ENCODE measurements at places on chromosomes 4 and X.

GRCh38 chr4:75371915-75372314 lies 142.3 kb downstream of the RCHY1 start:
- no peak for DNase-seq

DNA sequence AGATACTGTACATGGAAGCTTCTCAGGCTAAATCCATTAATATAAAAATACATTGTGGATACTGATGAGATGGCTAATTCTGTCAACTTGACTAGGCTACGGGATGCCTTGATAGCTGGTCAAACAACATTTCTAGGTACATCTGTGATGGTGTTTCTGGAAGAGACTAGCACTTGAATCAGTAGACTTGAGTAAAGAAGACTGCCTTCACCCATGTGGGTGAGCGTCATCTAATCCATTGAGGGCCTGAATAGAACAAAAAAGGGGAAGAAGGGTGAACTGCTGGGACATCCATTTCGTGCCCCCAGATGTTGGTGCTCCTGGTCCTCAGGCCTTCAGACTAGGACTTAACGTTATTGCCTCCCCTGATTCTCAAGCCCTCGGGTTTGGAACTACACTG lies 3.7 kb upstream of the SRP72 start:
- DNase-seq: no peak

DNA sequence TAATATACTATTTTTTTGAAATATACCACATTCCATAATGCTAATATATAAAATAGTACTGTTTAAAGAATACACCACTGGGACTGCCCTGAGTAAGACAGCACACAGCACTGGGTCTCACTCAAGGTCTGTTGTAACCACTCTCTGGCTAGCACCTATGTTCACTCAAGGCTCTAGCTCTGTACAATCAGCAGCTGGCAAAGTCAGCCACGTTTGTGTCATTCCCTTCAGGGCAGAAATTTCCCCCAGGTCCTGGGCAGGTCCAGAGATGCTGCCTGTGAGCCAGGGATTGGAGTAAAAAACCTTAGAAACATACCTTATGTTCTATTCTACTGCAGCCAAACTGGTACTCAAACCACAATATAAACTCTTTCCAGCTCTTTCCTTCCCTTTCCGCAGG lies 1160.2 kb upstream of the ADGRL3 start:
- DNase-seq: no peak

DNA sequence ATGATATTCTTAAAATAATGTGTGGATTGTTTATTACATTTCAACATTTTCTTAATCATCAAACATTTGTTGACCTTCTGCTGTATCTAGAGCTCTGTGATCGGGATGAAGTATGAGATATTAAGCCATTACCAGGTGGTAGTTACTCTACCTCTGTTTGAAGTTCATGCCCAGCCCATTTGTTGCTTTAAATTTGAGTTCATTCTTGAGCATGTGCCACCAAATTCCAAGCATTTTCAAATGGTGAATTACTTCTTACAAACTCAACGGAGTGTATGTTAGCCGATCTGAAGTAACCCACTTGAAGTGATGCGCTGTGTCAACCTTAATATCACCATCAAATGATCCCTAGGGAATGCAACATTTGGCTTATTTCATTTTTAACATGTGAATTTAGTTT lies 7.3 kb upstream of the DTHD1 start:
- DNase-seq: no peak

- DNase-seq: no peak
Measured at GRCh38 chrX:23656091-23656490, 11.2 kb upstream of the PRDX4 start.

- DNase-seq: peak; percentile 28
Measured at GRCh38 chr4:10074076-10074766, 42.4 kb downstream of the WDR1 start.
